Activated CD4-positive, alpha-beta T cell treated with anti-CD3 and anti-CD28 coated beads, Interleukin-2, amount 50 U/mL, for 1 hour (primary cell): ENCODE measurements at places on chromosomes 4 and X.

GRCh38 chr4:24274381-24274941, 309.9 kb downstream of the DHX15 start:
- DNase-seq = no peak

GRCh38 chrX:17923546-17923945, 62.4 kb upstream of the RAI2 start:
- no peak for DNase-seq

DNA sequence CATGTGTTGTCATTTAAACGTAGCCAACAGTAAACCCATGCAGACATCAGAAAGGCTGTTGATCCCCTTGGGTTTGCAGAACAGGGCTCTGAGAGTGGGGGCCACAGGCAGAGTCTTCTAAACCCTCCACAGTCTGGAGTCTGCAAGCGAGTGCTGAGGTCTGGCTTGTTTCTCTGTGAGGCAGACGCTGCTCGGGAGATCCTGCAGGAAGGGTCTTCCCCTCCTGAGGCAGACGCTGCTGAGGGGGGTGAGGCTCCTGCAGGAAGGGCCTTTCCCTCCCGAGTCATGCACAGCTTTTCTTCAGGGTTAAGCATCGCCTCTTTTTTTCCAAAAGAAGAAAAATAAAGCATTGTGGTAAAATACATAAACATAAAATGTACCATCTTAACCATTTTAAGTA, 17.1 kb upstream of the PDE6B start:
- DNase-seq = no peak

GRCh38 chr4:39933671-39934590, 43.8 kb downstream of the PDS5A start:
- DNase-seq = no peak

DNA sequence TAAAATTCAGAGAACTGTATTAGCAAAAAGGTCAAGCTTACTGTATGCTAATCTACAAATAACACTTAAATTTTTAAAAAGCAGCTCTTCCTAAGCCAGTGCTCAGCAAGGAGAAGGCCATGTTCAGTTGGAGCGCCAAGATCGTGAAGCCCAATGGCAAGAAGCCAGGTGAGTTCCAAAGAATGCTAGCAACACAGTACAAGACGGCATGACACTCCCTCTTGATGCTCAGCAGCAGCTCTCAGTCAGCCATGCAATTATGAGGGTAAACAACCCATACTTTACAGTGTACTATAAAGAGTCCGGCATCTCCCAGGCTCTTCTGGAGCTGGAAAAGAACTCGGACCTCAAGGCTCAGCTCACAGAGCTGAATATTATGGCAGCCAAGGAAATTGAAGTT, 34.9 kb downstream of the STX18 start:
- no peak for DNase-seq

GRCh38 chr4:13530823-13531624, 13.3 kb downstream of the NKX3-2 start:
- no peak for DNase-seq

- no peak for DNase-seq
Measured at GRCh38 chr4:76691807-76692582, 205.9 kb downstream of the SOWAHB start.

DNA sequence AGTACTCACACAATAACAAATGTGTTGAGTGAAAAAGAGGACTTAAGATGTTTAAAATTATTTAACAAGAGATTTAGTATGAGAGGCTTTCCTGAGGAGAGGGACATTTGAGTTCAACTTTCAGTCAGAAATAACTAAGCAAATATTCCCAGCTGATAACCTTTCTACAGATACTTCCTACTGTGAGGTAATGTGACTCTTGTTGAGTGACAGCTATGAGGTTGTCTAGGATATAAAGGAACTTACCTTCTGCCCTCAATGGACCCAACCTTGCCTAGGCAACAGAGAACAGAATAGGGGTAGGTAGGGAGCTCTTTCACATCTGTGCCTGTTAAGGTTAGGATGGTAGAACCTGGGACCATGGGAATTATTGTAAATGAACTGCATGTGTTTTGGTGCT, 54.7 kb downstream of the GLUD2 start:
- no peak for DNase-seq

DNA sequence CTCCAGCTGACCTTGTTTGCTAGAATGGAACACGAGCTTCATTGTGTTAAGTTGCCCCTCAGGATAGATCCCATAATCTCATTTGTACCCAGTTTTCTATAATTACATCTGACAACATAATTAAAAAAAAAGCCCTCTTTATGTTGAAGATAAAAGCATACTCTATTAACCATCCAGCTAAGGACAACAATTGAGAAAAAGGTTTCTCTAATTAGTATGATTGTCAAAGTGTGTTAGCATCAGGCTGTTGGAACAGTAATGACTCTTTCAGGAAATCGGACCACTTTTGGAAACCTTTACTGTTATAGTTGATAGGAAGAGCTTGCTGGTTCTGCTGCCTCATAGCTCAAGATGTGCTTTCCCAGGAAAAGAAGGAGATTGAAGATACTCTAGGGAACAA, 172.6 kb downstream of the FHIP1A start:
- DNase-seq = no peak

DNA sequence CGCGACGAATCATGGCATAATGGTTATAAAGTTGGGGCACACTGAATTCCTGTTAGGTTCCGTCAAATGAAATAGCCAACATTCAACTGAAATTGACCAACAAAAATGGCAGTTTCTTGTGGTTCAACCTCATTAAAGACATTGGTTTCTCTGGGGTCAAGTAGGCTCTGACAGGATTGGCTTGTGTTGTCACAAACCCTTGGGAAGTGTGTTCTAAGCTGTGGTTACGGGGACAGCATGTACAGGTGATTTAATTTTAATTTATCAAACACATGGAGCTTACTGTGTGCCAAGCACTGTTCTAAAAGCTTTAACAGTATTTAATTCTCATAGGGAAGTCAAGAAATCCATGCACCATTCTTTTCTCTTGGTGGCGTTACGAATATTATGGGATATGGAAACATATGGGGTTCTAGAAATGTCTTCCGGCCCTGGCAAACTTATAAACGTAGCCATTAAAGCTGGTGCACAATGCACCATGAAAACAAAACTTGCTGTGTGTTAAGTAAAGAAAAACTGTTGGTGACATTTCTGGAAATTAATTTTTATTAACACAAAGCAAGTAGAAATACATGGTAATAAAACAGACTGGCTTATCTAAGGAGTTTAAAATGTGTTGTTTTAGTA, 891 bp downstream of the XK start:
- DNase-seq = no peak

DNA sequence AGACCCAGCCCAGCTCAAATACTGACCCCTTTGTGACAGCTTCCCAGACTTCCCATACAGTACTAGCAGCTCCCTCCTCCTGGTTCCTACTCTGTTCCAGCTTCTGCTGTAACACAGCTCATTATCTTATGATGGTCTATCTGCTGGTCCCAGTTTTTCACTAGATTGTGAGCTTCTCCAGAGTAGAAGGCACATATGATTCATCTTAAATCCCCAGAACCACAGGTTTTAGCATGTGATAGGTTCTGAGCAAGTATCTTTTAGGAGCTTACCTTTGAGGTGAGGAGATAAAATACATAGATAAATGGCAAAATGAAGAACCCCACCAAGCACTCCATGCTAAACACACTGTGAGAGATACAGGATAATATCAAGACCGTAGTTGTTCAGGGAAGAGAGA, 27.6 kb upstream of the ANXA3 start:
- DNase-seq = no peak

GRCh38 chr4:1022739-1023066, 11.3 kb downstream of the FGFRL1 start:
- no peak for DNase-seq

- DNase-seq = no peak
Measured at GRCh38 chr4:100982345-100982744, 365.0 kb downstream of the PPP3CA start.

DNA sequence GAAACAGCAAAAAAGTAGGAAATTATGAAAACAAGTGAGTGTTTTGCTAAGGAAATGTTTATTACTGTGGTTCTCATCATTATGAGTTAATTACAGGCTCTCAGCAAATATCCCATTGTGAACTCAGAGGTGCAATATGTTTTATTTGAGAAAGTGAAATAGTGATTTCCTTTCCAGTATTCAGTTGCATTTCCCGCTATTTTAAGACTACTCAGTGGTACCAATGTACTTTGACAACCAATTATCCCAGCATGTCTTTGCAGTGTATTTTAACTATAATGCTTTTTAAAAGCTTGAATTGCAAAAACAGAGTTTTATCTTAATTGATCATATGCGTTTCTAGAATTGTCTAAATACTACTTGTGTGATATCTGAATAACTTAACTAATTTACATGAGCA, 383.8 kb upstream of the TENM3 start:
- no peak for DNase-seq

GRCh38 chr4:7638489-7638888, 203.8 kb upstream of the PSAPL1 start:
- no peak for DNase-seq

DNA sequence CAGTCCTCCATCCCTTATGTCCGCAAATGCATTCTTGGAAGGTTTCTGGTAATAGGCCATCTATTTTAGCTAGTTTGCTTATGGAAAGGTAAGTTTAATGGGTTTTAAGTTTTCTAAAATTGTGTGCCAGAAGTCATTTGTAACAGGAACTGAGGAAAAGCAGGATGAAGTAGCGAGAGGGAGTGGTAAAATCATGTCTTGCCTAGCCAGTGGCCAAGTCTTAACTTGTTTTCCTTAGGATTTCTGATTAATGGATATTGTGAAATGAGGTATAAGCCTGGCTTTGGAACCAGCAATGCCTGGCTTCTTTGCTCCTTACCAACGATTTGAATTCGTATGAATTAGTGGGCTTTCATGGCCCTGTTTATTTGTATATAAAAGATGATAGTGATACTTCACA, 7.3 kb downstream of the SEC24B start:
- no peak for DNase-seq

- DNase-seq = no peak
Measured at GRCh38 chr4:110122201-110122600, 76.2 kb downstream of the ELOVL6 start.

DNA sequence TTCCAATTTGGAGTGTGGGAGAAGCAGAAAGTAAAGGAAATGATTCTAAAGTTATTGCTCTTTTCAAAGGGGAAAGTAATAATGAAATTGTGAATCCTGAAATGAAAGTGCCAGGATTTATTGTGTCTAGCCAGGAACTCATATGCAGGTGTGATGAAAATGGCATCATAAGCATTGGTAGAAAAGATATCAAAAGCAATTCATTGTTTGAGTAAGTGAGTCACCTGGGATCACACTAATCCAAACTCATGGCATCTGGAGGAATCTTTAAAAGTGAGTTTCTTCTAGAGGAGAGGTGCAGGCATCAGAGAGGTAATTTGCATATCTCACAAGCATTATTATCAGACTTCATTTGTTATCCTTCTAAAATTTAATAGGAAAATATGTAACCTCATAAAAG, 84.7 kb downstream of the LARP7 start:
- DNase-seq = no peak

DNA sequence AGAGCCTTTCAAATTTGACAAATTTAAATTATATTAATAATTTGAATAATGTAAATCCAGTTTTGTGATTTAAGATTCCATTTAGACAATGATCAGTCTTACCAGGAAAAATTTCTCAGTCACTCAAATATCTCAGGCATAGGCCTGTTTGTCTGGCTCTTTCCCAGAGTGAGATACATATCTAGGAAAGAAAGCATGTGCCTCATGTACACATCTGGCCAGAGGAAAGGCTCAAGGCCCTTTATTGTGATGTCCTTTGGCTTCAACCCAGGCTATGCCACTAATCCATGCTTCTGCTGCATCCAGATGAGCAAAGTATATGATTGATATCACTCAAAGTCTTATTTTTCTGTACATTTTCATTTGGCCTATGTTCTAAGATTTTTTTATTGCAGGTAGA, 473.3 kb upstream of the ADGRL3 start:
- DNase-seq = no peak

DNA sequence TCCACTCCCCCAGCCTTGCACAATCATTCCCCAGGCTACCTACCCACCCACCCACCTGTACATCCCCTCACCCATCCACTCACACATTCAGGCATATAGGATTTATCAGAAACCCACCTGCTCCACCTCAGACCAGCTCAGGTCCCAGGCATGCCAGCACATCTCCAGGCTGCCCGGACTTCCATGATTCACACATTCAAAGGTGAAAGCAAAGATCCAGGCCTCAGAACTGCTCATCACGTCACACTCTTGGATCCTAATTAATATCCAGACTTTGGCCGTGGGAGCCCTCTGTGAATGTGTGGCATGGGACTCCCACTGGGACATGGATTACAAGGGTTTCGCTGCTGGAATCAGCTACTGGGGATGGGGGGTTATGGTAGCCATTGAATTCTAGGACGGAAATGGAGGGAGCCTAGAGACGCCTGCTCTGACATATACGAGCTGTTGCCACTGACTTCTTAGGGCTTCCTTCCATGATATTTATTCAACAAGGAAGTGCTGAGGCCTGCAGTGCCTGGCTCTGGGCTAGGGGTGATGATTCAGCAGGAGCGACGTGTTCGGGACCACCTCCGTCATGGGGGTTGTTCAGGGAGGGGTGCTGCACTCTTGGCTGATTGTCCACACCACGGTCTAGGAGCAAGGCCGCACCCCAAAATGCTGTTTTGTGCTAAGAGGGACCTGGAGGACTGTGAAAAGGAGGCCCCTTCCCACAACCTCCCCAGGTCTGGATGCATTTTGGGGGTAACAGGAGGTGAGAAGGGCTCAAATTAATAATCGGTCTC, 56.9 kb upstream of the ADRA2C start:
- no peak for DNase-seq

GRCh38 chr4:40253906-40254305, 57.1 kb downstream of the RHOH start:
- no peak for DNase-seq

GRCh38 chr4:163582703-163583102, 88.2 kb downstream of the TMA16 start:
- no peak for DNase-seq

GRCh38 chr4:172055498-172055897, 242.3 kb downstream of the GALNTL6 start:
- DNase-seq = no peak

- no peak for DNase-seq
Measured at GRCh38 chr4:41022116-41022515, 192.2 kb downstream of the APBB2 start.
